ENCODE measurements at places on chromosomes 6 and 20. TPM values are rescaled to one million over a fixed set of nuclear protein-coding genes. Genes with fewer than 3 reads are reported as not detected.

DNA sequence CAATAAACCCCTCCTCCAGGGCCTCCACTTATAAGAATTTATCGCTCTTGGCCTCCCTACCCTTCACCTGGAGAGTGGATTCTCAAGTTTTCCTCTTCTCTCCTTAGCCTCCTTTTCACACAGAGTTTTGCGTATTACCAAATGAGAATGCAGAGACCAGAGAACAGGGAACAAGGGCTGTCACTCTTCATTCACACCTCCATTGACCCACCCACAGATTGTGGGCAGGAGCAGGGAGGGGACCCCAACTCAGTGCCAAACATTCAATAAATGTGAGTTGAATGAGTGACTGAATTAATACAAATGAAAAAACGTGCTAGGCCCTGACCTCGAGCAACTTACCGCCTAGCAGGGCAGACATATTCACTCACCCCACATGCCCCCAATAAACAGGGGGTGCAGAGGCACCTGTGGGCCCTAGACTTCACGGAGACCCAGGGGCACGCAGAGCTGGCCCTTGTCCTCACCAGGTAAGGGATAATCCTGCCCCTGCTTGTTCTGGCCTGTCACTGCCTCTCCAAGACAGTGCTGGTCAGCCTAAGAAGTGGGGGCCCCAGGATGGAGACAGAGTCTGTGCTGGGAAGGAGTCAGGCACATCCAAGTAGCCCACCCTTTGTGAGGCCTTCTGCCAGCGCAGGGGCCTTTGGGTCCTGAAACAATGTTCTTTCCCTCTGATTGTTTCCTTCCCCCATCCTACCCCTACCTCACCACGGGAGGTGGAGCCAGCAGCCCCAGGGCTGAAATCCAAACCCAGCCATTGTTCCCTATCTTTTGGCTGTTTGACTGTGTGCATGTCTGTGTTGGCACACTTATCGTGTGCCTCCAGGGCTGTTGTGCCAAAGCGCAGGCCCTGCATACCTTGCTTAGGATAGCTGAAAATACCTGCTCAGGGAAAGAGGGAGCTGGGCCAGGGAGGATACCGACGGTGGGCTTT is 8.4 kb upstream of the TJAP1 start:
- DNase-seq = no peak

- no peak for DNase-seq
Measured at GRCh38 chr20:6888736-6889395, 121.4 kb downstream of the BMP2 start.

- no peak for DNase-seq
Measured at GRCh38 chr6:141726248-141726647, 406.5 kb upstream of the GJE1 start.

DNA sequence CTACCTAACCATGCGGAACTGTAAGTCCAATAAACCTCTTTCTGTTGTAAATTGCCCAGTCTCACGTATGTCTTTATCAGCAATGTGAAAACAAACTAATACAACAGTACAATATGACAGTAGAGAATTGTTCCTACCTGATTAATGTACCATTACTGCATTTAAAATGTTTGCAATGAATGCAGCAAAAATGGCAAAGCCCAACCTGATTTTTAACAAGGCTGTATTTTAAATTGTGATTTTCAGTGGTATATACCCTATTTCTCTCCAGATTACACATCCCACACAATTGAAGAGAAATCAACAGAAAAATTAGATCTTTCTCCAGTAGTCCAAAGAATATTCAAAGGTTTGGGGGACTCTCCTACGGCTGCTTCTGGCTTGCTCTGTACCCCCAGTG is 3.3 kb upstream of the PCSK2 start:
- no peak for DNase-seq

DNA sequence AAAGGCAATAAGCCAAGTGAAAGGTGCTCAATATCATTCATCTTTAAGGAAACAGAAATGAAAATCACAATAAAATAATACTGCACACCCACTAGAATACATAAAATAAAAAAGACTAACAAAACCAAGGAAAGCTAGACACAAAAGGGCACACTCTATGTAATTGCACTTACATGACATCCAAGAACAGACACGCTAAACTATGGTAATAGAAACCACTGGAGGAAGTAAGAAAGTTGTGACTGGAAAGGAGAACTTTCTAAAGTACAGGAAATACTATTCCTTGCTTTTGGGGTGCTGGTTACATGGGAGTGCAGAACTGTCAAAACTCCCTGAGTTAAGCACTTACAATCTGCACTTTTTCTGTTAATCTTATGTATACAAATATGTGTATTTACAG is 253.7 kb upstream of the RUNX2 start:
- DNase-seq = no peak

DNA sequence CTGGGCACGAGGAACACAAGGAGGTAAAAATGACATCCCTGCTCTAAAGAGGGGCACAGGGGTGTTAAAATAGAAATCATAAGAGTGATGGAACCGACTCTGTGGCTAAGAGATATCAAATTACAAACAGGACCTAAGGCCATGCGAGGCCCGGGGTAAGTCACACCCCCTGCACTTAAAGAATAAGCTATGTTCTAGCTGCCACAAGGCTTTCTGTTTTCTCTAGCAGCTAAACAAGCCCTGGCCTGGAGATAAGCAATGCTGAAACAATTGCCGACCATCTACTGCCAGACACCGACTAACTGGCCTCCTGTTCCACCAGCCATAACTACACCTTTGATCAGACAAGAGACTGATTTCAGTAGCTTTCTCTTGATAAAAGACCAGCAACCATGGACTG is 32.4 kb downstream of the MDGA1 start:
- DNase-seq = no peak

DNA sequence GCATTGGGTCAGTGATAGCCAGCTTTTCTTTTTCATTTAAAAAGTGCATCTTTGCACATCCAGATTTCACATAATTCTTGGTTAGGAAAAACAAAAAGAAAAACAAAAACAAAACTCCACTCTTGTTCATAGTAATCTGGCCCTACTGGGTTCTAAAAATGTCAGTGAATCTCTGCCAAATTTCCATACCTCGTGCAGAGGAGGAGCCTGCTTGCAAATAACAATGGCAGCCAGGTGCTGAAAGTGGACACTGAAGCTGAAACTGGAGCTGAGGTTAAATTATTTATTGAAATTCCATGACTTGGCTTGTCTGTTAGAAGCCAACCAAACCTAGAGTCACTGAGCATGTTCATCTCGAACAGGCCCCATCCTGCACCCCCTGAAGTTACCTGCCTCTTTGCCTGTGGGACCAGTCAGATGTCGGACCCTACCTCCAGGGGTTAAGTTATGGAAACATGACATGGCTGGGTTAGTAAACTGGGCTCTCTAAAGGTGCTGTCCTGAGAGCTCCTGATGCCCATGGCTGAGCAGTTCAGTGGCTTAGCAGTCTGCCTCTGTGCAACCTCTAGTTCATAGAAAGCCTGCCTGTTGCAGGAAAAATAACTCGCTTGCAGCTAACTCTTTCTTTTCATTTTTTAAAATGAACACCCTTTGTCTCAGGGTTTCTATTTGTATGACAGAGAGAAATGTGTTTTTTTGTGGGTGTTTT is 42.7 kb downstream of the CLIC5 start:
- no peak for DNase-seq

GRCh38 chr20:51318058-51318949 is 224.2 kb downstream of the NFATC2 start:
- DNase-seq = no peak

- DNase-seq = peak; percentile 75
Measured at GRCh38 chr6:162871966-162872365, 144.2 kb downstream of the PACRG start.

- DNase-seq = no peak
Measured at GRCh38 chr6:135108692-135109091, 54.1 kb upstream of the HBS1L start.

- no peak for DNase-seq
Measured at GRCh38 chr6:142642651-142643050, 302.3 kb downstream of the HIVEP2 start.

DNA sequence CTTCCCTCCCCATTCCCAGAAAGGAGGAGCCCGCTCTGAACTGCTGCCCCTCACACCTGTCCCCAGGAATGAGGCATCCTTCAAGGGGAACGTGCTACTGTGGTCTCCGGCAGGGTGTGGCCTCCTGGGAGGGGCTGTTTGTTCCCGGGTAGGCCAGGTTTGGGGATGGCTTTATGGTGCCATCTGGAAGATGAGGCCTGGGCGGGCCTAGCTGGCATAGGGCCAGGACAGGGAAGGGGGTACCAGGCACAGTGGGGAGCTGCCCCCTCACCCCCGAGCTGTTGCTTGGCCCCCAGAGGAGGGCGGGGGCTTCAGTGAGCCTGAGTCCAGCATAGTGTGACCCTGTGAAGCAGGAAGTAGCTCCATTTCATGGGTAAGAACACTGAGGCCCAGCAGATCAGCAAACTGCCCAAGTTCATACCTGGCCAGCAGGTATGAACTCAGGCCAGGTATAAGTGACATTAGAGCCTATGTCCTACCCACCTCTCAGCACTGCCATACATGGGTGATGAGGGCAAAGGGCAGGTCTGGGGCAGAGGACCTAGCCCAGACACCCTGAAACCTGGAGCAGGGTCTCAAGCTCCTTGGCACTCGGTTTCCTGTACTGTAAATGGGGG is 17.5 kb upstream of the SPDEF start:
- DNase-seq = no peak

DNA sequence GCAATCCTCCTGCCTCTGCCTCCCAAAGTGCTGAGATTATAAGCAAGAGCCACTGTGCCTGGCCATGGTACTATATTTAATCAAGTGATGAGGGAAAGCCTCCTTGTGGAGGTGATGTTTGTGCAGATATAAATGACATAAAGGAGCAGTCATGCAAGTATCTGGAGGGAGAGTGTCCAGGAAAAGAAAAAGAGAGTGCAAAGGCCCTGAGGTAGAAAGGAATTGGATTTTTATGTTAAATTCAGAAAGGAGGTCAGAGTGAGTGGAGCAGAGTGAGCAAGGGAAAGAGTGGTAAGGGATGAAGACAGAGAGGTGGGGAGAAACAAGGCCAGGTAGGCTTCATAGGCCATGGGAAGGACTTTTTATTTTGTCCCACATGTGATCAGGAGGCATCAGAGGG is 7.4 kb upstream of the FKBPL start:
- no peak for DNase-seq

- DNase-seq = no peak
Measured at GRCh38 chr20:10239954-10240353, 21.3 kb downstream of the SNAP25 start.

DNA sequence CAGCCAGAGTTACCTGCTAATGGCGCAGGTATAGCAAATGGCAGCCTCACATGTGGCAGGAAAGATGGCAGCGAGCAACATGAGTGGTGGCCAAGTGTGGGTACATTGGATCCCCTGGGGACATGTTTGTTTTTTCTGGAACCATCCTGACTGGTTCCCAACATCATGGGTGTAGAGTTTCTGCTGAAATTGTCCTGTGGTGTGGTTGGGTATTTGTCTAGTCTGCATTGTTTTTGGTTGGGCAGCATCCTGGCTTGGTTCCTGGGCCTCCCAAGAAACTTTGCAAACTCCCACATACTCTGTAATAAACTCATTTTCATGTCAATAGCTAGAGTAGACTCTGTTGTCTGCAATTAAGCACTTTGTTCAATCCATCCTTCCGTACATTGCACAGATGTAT is 282.6 kb downstream of the CDC5L start:
- DNase-seq = no peak

GRCh38 chr6:141486942-141487341 is 645.8 kb upstream of the GJE1 start:
- DNase-seq = no peak

DNA sequence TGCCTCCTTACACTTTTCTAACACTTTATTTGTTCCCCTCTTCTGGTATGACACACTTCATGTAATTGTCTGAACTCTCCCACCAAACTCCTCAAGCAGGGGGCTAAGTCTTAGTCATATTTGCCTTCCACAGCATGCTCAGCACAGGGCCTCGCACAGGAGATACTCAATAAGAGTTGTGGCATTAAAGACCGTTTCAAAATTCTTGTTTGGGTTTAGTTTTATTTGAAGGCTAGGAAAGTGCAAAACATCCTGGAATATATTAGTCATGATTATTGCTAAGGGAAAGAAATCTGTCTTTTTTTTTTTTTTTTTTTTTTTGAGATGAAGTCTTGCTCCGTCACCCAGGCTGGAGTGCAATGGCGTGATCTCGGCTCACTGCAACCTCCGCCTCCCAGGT is 137.6 kb upstream of the ECI2 start:
- DNase-seq = no peak

DNA sequence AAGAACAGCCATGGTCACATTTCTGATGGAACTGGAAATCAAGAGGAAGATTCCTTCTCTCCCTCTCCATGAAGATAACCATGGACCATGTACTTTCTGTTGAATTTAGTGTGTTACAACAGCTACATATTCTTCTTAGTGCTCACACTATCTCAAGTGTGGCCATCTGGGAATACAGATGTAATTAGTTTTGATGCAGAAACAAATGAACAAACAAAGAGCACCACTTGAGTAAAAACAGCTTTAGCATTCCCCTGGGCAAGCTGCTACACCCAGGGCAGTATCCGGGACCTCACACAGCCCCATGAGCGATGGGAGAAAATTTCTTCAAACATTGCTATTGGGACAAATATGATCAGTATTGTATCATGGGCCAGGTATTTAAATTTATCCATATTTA is 75.2 kb downstream of the RAMACL start:
- no peak for DNase-seq

- DNase-seq = no peak
Measured at GRCh38 chr6:52136055-52136454, 48.6 kb upstream of the PKHD1 start.

DNA sequence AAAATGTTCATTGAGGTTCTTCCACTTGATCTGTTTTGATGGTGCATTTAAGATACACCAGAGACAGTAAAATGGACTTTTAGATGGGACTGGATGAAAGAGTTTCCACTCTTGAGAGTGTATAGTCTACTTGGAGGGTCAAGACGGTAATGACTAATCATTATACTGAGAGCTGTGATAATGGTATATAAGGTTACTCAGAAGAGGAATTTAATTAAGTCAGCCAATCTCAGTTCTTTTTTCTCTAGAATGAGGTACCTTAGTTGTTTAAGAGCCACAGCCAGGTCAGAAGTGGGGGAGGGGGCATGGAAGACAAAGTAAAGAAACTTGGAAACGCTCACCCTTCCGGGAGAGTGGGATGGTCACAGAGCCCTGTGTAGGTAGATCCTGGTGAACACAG is 123.9 kb downstream of the MAP3K4 start:
- no peak for DNase-seq

OPRM1 gene
- not detected for total RNA-seq

POFUT1 gene
- 65.5 TPM for total RNA-seq

KCNK15 gene
- total RNA-seq = 0.14 TPM

PXMP4 gene
- total RNA-seq = 1.2 TPM

MRAP2 gene
- 0.20 TPM for total RNA-seq

BPI gene
- not detected for total RNA-seq

FILIP1 gene
- 2.0 TPM for total RNA-seq
